Renal cortex interstitium (tissue), 15 donors: ENCODE measurements at places on chromosomes 3 and 15.

DNA sequence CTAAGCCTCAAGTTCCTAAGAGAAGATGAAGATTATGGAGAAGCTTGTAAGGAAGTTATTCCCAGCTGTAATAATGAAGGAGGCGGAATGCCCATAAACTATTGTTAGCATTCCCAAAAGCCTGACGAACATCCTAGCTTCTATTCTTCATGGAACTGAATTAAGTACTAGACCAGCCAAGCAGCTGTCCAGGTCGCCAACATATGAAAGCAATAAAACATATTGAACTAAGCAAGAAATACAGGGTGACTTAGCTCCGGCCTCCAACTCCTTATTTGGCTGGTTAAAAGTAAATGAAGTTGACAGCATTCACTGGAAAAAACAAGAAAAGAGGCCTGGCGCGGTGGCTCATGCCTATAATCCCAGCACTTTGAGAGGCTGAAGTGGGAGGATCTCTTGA lies 174.0 kb upstream of the TPM1 start:
- DNase-seq = no peak

- no peak for DNase-seq
Observed at GRCh38 chr15:79615754-79616153, 183.6 kb downstream of the MINAR1 start.

GRCh38 chr3:52430416-52430810 lies 14.5 kb downstream of the SEMA3G start:
- no peak for DNase-seq

DNA sequence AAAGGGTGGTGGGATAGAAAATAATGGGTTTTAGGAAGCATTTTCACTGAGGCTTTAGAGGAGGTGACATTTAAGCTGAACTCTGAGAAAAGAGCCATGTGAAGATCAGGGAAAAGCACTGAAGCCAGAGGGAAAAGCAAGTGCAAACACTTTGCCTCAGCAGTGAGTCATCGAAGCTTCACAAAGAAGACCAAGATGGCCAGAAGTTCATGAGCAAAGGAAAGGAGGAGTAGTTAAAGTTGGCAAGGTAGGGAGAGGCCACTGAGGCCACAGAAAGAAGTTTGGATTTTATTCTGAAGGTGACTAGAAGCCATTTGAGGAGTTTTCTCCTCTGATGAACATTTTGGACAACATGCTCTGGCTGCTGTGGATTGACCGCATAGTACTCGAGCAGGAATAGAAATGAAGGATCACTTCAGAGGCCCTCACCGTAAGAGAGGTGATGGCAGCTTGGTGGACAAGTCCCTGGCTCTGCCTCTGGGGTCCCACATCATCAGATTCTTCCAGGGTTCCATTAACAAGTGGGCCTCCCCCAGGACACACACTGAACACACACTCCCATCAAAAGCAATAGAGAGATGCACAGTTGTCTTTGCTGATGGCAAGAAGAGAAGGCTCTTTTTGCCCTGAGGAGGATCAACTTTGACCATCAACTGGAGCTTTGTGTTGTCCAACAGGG lies 75.5 kb downstream of the TOP2B start:
- DNase-seq = no peak

DNA sequence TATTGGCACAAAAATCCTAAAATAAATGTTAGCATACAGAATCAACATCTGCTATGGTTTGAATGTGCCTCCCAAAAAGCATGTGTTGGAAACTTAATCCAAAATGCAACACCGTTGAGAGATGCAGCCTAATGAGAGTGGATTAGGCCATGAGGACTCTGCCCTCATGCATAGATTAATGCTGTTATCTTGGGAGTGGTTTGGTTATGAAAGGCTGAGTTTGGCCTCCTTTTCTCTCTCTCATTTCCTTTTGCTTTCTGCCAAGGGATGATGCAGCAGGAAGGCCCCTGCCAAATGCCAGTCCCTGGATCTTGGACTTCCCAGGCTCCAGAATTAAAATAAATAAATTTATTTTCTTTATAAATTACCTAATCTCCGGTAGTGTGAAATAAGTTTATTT lies 49.4 kb downstream of the SYNM start:
- no peak for DNase-seq
